ENCODE measurements at places on chromosomes 1 and 21. TPM values are rescaled to one million over a fixed set of nuclear protein-coding genes. Genes with fewer than 3 reads are reported as not detected.

The KCNJ9 gene
- total RNA-seq: 0.05 TPM

The LCE2D gene
- total RNA-seq: not detected

The APH1A gene
- total RNA-seq: 109 TPM

The FAM72B gene
- total RNA-seq: 10.2 TPM

The FMO5 gene
- total RNA-seq: 0.27 TPM

The CBR1 gene
- 0.91 TPM for total RNA-seq

The EPS8L3 gene
- total RNA-seq: 0.96 TPM

The DSTYK gene
- 6.6 TPM for total RNA-seq

The COL8A2 gene
- 0.05 TPM for total RNA-seq

The ARHGEF16 gene
- 37.4 TPM for total RNA-seq

The SRSF4 gene
- total RNA-seq: 69.0 TPM

DNA sequence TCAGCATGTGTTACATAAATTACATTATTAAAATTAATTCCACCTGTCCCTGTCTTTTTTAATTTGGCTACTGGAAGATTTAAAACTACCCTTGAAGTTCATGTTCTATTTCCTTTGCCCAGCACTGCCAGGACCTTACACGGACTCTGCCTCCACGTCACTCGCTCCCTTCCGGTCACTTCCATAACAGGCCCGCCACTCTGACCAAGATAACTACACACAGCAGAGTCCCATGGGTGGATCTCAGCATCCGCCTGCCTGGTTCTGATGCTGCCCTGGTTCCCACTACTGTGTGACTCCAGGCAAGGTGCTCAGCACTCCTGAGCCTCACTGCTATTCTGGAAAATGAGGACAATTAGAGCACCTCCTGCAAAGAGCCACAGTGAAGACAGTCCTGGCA, 153.3 kb upstream of the ERG start:
- DNase-seq: no peak

DNA sequence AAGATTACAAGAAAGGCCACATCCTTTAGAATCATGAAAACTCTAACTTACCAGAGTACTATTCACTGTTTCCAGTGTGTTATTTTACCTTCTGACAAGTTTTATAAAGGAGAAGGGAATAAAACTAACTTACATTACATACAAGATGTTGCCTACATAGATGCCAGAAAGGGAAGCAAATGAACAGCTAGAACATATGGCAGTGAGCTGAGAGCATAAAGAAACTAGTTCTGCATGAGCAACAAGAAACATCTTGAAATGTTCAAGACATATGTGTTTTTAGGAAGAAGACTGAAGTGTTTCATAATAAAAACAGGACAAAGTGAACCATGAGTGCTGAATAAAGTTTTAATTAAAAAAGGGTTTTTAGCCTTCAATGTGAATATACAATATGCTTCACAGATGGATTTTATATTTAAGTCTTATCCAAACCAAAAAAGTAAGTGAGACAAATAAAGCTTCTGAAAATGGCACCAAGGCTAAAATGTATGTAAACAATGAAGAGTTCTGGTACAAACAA, 39.4 kb downstream of the SLC5A9 start:
- DNase-seq: no peak

- DNase-seq: no peak
Observed at GRCh38 chr1:39788426-39788757, 273 bp downstream of the BMP8B start.

GRCh38 chr1:30748098-30748698, 9.4 kb downstream of the LAPTM5 start:
- DNase-seq: no peak

- DNase-seq: no peak
Observed at GRCh38 chr21:24424776-24425175, 1182.5 kb downstream of the MRPL39 start.

DNA sequence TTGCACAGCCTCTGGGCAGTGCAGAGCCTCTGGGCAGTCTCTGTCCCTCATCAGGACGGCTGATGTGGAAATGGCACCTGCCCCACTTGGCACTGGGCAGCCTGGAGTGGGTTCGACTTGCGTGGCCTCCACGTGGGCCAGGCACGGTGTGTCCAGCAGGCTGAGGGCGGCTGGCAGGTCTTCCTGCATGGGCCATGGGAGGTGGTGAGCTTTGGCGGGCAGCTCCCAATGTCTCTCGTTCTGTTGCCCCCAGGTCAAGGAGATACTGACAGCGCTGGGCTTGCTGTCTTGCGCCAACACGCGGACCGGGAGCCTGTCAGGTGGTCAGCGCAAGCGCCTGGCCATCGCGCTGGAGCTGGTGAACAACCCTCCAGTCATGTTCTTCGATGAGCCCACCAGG, 33.2 kb downstream of the TFF3 start:
- DNase-seq: no peak

- no peak for DNase-seq
Observed at GRCh38 chr1:54124472-54124871, 28.3 kb downstream of the CDCP2 start.

GRCh38 chr1:35475856-35476674, 81.1 kb downstream of the KIAA0319L start:
- no peak for DNase-seq

DNA sequence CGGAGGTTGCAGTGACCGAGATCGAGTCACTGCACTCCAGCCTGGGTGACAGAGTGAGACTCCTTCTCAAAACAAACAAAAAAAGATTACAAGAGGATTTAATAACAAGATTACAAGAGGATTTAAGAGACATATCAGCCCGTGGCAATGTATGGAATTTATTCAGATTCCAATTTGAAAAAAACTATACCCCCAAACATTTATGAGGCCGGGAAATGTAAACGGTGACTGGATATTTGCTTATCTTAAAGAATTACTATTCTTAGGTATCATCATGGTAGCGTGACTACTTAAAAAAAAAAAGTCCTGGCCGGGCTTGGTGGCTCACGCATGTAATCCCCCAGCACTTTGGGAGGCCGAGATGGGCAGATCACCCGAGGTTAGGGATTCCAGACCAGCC, 21.2 kb upstream of the ELK4 start:
- DNase-seq: no peak

Measured in HCT116 (cell line).